ENCODE measurements at places on chromosomes 2 and 18.

DNA sequence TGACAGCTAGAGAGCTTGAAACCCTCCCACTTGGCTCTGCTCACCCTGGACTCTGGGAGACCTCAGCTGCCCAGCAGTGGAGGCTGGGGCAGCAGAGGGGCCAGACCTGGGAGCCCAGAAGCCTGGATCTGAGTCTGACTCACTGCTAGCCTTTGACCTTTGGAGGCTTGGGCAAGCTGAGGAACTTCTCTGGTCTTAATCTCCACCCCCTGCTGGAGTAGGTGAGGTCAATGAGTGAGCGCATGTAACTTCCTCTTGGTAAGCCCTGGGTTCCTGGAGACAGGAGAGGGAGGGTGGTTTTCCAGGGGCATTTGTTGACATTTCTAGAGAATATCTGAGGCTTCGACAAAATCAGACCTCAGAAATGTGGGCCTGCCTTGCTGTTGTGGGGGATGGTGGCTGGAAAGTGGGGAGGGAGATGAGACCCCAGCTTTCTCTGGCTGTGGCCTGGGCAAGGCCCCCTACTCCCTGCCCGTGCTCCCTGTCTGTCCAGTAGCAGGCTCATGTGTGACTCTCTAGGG is 73.0 kb upstream of the YWHAQ start:
- DNase-seq, result no peak

DNA sequence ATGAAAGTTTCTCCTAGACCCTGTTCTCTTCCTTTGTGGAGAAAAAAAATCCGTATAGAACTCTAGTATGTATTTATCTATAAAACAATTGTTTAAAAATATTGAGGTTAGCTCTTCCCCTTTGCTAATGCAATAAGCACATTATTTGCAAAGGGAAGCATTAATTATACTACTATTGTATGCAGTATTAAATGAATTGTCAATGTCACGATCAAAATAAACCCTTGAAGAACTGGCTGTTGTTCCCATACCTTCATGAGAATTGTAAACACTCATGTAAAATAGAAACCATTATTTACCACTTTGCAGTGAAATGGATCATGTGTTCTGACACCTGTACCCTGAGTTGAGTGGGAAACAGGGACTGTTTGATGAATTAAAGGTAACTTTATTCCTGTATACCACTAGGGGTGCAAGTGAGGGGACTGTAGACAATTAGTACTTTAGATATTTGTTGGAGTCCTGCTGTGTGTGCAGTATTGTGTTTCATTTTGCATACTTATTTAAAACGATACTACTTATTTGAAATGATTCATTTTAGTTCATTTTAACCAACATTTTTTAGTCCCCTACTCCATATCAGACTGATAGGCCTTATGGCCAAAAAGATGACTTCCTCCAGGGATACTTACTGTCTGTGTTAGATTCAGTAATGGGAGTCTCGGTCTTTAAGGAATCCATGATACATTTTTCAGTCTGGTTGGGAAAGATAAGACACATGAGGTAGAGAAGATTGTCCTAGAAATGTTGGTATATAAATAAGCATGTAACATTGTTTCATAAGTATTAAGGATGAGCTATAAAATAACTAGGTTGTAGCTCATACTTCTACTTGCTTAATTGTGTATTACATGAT is 7.9 kb downstream of the PKP4 start:
- peak; percentile 32 for DNase-seq

GRCh38 chr18:24315170-24315569 is 82.5 kb downstream of the OSBPL1A start:
- no peak for DNase-seq

DNA sequence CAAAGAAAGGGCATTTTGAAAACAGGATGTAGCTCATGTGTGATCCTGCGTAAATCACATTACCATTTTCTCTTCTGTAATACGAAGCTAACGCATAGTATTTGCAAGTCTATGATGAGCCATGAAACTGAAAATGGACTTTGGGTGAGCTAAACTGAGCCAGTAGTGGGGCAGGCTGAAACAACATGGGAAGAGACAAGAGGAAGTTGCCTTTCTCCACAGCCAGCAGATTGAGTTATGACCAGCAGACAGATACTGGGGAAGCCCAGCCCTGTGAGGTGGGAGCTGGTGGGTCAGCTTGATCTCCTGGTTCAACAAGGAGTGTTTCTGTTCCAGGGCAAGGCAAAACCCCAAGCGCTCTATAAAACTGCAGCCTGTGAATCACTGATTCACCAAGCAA is 11.8 kb downstream of the CYRIA start:
- no peak for DNase-seq
